Bronchial epithelial cell (primary cell): ENCODE measurements at places on chromosomes 7 and 10. TPM values are rescaled to one million over a fixed set of nuclear protein-coding genes. Genes with fewer than 3 reads are reported as not detected.

HTR7 gene
- total RNA-seq, result 15.5 and 16.3 TPM in 2 replicates

ABCC2 gene
- total RNA-seq, result 0.53 and 1.0 TPM in 2 replicates

SFRP5 gene
- total RNA-seq, result not detected in 2 replicates

GPR146 gene
- total RNA-seq, result 1.0 and 1.3 TPM in 2 replicates

MSMB gene
- total RNA-seq, result 1.1 and 16.4 TPM in 2 replicates

PTPRN2 gene
- total RNA-seq, result 1.1 and 2.8 TPM in 2 replicates

CCL24 gene
- total RNA-seq, result not detected in 2 replicates

TFEC gene
- total RNA-seq, result 0.13 TPM in 1 of 2 replicates, not detected in the other

NCOA4 gene
- total RNA-seq, result 150 and 169 TPM in 2 replicates

SPAG6 gene
- not detected in 2 replicates for total RNA-seq

CRYGN gene
- not detected in 2 replicates for total RNA-seq

CNPY1 gene
- not detected in 2 replicates for total RNA-seq

SMO gene
- 2.4 and 5.0 TPM in 2 replicates for total RNA-seq

GCK gene
- 0.13 and 0.53 TPM in 2 replicates for total RNA-seq

SPDYE1 gene
- not detected in 2 replicates for total RNA-seq

ADCK2 gene
- 74.2 and 100 TPM in 2 replicates for total RNA-seq

PNLIPRP3 gene
- total RNA-seq, result 53.2 and 67.8 TPM in 2 replicates

FOXI2 gene
- total RNA-seq, result not detected in 2 replicates

MRPL32 gene
- 62.6 and 63.2 TPM in 2 replicates for total RNA-seq

IL6 gene
- 0.13 and 0.53 TPM in 2 replicates for total RNA-seq

CYP3A7 gene
- not detected in 2 replicates for total RNA-seq

ANXA11 gene
- 22.1 and 31.7 TPM in 2 replicates for total RNA-seq

UTF1 gene
- not detected in 2 replicates for total RNA-seq

TMEM120A gene
- 21.6 and 34.7 TPM in 2 replicates for total RNA-seq

NME8 gene
- total RNA-seq, result not detected in 2 replicates

TAS2R3 gene
- total RNA-seq, result 3.9 and 7.6 TPM in 2 replicates

ANK3 gene
- total RNA-seq, result 7.4 and 7.9 TPM in 2 replicates

CDCA7L gene
- 11.5 and 40.3 TPM in 2 replicates for total RNA-seq

DEPP1 gene
- total RNA-seq, result 0.26 and 1.0 TPM in 2 replicates

DNAH11 gene
- total RNA-seq, result 2.6 and 4.1 TPM in 2 replicates

TWIST1 gene
- 9.0 and 23.7 TPM in 2 replicates for total RNA-seq

EVX1 gene
- total RNA-seq, result not detected in 2 replicates
